ENCODE measurements at places on chromosomes 13 and 19. TPM values are rescaled to one million over a fixed set of nuclear protein-coding genes. Genes with fewer than 3 reads are reported as not detected.

DNA sequence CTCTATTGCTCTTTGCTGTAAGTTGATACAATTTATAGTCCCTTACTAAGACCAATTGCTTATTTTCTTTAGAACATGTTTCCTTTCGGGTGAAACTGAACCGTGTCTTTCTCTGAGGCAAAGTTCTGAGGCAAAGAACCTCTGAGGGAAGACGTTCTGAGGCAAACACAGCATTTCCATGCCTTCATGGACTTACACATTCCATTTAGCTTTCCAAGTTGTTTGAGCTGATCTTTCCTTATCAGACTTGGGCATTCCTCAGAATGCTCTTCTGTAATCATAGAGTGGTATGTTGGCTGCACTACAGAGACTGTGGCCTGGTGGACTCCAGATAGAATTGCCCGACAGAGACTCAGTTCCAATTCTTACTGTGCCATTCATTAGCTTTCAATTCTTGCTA is 579.1 kb downstream of the KCTD12 start:
- DNase-seq = no peak

GRCh38 chr13:97621631-97622030 is 187.7 kb downstream of the RAP2A start:
- DNase-seq = no peak

The B3GNT8 gene
- total RNA-seq = 6.1 TPM

- peak; percentile 74 for DNase-seq
Observed at GRCh38 chr19:17385878-17386611, 8.0 kb downstream of the CCDC194 start.

DNA sequence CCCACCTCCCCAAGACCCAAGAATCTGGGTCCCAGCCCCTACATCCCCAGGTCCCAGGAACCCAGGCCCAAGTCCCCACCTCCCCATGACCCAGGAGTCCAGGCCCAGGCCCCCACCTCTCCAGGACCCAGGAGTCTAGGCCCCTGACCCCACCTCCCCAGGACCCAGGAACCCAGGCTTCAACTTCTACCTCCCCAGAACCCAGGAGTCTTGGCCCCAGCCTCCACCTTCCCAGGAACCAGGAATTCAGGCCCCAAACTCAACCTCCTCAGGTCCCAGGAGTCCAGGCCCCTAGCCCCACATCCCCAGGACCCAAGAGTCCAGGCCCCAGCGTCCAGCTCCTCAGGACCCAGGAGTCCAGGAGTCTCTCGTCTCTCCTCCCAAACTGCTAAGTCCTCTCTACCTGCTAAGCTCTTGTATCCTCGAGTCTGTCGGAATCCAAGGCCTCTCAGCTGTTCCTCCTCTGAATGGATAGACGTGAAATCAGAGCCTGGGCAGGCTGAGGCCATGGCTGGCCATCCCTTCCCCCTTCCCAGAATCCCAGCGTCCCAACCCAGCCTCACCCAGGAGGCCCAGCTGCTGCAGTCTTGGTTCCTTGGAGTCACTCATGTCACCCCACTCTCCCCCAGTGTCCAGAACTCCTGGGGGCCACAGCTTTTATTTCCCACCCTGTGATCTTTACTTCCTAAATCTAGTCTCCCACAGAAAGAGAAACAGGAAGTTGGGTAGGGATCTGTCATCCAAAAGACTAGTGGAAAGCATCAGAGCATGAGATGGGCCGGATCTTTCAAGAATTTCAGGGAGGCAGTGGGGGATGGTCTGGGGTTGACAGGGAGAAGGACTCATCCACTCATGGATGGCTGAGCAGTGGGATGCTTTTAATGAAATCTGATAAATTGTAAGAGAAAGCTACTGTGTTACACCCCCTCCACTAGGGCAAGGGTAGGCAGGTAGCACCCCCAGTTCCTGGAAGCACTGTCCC is at the start of gene CD209:
CD209 (minus strand) TSS at position 632 of the 982 bp plus-strand sequence; CDS start at position 609, 23 bp downstream.
- no peak for DNase-seq

The SMAD9 gene
- 30.5 TPM for total RNA-seq

DNA sequence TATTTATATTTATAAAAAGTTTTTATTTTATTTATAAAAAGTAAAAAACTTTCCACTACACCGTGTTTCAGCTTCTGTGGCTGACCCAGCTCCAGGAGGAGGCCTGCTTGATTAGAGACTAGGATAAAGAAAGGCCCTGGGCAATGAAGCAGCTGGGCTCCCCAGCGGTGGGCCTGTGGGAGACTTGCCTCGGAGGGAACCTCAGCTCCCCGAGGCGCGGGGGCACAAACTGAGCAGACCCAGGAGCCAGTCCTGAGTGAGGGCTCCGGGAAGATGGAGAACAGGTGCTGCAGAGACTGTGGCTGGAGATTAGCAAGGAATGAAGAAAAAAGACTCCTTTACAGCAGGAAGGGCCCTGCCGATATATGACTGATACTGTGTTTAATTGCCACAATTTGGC is 63.8 kb upstream of the GJB6 start:
- no peak for DNase-seq
